ENCODE measurements at places on chromosomes 7 and 10.

GRCh38 chr7:92402920-92403759, 44.1 kb upstream of the GATAD1 start:
- no peak for DNase-seq

DNA sequence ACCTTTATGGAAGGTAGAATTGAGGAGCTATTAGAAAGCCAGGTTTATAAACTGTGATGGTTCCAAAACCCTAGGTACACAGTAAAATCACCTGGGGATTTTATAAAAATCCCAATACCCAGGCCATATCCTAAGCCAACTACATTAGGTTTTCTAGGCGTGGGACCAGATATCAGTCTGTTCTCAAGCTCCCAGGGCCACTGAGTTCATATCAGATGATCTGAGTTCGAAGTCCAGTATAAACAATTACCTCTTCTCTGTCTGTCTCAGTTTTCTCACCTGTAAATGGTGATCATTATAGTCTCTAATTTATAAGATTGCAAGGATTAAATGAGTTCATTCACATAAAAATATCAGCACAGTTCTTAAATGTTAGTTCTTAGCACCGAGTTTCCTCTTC, 60.6 kb downstream of the CAV1 start:
- no peak for DNase-seq

- no peak for DNase-seq
Observed at GRCh38 chr10:86357676-86358075, 8.9 kb downstream of the GRID1 start.

GRCh38 chr10:79069325-79070080, 737 bp downstream of the ZMIZ1 start:
- no peak for DNase-seq

DNA sequence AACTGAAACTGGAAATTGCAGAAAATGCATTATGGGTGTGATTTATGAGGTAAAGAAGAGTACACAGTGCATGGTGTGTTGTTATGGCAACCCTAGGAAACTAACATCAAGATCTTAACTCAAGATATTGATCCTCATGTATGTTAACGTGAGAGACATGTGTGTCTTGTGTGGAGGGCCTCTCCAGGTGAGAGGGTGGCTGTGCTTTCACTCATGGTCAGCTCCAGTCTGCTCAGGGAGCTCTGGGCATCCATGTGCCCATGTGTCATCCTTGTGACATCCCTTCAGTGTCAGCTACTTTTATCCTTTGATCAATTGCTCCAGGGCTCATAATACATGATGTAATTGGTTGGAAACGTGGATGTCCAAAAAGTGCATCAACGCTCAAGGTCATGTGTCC, 24.9 kb upstream of the INSYN2A start:
- DNase-seq = no peak

DNA sequence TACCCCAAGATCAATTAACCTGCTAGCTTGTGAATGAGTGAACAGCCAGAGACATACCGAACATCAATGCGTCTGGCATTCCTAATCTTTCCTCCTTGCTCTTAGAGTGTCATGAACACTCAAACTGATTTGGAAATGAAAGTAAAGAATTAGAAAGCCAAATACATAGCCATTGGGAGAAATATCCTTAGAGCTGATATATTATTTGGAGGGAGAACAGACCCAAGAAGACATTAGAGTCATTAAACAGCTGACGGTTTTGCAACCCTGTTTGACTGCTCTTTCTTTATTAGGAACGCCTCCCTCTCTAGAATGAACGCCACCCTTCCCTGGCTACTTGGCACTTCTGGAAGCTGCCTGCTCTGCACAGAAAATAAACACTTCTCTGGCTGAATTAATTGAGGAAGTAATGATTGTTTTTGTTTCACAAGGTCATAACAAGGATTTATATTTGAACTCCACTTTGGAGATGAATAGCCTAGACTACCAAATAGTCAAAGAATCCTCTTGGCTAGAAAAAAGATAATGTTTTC, 42.8 kb downstream of the CTTNBP2 start:
- DNase-seq = no peak

GRCh38 chr10:70613941-70614340, 11.4 kb upstream of the PRF1 start:
- DNase-seq = no peak

DNA sequence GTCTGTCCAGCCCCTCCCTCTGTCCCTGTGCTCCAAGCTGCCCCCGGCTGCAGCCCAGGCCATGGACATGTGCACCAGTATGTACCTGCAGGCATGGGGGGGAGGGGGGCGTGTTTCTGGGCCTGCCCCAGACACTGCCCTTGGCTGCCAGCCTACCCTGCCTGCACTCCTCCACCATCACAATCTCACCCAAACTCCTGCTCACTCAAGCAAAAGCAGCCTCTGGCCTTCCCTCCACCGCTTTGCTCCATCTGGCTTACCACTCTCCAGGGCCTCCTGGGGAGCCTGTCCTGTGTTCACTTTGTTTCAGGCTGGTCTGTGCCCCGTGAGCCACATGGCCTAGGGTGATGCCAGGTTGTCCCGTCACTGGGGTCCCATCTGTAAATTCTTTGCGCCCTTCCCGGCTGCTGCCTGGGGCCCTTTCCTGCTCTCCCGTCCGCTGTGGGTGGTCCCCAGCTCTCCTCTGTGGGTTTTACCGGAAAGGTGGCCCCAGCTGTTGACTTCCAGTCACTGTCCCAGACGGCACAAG, 33.3 kb upstream of the PPIF start:
- DNase-seq = no peak

DNA sequence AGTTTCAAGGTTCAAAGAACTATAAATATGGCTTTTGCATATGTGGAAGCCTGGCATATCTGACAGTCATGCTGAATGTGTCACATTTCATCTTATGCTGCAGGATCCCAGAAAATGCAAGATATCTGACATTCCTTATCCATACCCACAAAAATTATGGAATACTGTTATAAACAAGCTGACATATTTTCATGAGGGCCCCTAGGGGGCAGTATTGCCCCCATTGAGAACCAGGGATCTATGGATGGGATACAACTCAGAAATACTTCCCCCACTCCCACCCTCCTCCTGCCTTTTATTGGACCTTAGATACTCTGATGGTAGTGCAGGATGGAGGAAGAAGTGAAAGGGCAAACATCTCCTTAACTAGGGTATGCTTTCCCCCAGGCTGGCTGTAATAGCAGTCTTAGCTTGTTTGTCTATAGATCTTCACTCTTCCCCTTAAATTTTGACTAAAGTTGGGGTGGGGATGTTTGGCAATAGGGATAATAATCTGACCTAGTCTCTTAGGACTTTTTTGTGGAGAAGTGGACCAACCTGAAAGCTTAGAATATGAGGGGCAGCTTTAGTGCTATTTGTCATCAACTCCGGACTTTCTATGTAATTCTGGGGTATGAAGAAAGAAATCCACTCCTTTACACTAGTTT, 3.5 kb upstream of the GNGT1 start:
- DNase-seq = no peak

DNA sequence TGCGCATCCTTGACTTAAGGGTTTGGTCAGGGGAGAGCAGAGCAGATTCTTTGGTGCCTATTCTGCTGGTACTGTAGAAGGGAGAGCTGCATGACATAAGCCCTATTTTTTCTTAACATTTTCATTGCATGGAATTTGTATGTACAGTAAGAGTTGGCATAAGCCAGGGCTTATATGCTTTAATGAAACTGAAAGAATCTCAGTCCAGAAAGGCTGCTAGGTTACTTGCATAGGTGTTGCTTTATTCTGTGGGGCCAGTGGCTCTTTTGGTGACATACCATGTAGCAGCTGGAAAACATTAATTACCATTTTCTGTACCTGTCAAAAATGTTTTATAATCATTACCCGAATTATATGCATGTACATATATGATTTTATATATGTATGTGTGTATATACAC, 152.1 kb downstream of the LYZL1 start:
- no peak for DNase-seq

DNA sequence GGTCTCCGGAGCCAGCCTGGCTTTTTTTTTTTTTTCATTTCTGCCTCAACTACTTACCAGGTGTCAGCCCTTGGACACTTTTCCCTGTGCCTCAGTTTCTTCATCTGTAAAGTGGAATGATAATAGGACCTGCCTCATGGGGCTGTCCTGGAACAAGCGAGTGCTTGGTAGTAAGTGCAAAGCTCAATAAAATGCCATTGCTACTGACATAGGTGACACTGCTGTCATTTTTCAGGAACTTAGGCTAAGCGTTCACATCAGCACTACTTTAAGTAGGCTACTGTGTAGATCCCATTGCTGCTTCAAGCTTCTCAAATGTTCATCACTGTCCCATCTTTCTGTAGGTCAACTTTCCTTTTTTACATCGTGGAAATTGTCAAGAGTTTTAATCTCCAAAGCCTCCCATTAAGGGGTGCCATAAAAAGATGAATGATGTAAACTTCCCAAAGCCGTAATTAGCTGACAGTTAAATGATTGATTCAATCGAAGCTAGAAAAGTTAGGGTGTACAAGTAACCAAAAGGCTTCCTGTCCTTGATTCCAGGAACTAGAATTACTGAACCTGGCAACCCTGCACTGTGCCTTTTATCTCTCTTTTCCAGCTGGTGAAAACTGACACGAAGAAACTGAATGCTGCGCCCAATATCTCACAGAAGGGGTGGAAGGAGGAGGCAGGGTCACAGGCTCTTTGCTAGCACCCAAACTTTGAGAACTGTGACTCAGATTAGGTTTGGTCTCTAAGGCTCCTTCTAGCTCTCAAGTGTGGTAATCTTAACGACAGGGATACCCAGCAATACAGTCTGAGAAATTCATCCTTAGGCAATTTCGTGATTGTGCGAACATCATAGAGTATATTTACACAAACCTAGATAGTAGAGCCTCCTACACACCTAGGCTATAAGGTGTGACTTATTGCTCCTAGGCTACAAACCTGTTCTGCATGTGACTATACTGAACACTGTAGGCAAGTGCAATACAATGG, 861 bp upstream of the USP6NL start:
- no peak for DNase-seq

- DNase-seq = no peak
Observed at GRCh38 chr10:17206210-17206709, 4.8 kb upstream of the TRDMT1 start.

DNA sequence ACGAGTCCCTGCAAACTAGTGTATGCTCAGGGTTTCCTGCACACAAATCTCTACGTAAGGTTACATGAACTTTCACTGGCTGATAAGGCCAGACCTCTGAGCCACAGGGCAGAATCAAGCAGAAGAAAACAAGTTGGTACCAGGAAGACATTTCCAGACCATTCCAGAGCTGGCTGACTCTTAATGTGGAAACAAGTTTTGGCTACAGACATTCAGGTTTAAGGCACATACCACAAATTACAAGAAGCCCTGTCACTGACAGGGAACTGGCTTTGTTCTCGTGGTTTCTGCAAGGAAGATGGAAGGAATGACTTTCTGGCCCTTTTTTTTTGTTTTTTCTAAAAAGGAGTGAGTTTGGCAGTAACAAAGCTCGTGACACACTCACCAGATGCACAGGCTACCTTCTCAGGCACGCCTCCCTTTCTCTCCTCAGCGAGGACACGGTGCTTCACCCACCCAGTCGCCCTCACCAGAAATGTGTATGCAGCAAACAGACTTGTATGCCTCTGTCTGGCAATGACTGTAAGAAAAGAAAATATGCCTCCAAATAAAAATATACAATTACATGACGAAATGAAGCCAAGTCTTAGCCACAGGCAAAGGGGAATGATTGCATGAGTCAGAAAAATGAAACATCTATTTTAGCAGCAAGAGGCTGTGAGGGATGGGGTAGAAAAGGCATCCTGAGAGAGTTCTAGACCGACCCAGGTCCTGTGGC, 22.6 kb downstream of the PLAC9 start:
- peak; percentile 36 for DNase-seq

GRCh38 chr10:101110856-101111523, 20.1 kb upstream of the TLX1 start:
- DNase-seq = no peak

DNA sequence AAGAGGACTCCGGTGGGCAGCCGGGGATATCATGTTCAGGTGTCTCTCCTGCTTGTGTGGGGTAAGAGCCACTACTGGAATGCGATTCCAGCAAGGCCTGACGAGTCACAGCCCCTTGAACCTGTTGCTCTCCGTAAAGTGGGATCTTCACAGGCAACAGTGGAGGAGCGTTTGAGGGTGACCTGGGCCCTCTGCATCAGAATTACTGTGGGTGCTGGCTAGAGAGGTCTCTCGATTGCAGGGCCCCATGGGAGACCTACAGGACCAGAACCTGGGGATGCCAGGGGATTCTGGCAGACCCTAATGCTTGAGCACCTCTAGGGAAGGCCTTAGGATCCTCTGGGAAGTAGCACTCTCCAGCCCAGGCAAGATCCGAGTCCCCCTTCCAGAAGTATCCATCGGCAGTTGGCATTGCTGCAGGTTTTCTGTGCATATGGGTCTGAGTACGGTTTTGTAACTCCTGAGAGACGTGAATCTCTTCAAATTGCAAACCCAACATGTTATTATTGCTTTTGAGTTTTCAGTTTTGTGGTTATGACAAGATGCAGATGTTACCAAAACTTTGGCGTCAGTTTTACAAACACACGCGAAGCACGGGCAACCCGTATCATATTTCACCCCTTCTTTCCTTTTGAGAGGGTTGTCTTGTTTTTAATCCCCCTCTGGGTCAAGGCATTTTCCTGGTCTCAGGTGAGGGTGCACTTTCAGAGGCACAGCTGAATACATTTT, 4.6 kb downstream of the MGMT start:
- DNase-seq = no peak

GRCh38 chr7:113867325-113867724, 51.5 kb downstream of the PPP1R3A start:
- no peak for DNase-seq

DNA sequence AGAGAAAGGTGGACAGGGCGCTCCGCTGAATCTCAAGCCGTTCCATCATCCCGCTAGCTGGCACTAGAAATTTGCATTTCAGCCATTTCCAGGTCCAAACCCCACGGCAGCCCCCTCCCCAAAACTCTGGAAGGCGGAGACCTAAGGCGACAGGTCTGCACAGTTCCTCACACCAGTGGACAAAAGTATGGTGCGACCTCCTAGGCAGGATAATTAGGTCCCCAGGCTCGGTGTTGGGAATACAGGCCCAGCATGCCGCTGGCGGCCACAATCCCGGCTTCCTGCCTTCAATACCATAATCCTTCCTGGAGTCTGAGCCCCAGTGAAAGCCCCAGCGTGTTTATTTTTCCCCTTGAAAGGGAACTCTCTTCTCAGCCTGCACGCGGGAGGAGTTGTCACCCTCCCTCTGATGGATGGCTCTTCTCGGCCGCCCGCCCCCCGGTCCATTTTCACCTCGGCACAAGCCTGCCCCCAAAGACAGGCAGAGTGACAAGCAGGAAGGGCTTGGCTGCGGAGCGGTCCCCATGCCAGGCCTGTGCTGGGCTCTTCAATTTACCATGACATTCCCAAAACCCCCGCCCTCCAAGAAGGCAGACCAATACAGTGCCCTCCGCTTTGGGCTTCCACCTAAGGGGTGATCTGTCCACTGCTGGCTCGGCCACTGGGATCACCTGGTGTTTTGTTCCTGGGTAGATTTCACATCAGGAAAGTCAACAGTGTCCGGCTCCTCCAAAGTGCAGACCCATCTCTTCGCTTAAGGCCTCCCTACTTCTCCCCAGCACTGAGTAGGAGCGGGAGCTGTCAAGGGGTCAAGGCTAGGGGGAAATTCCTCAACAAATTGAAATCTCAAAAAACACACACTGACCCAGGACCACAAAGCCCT, 2.2 kb downstream of the FGFR2 start:
- DNase-seq = peak; percentile 40

- DNase-seq = no peak
Observed at GRCh38 chr7:44711528-44711927, 37.1 kb upstream of the ZMIZ2 start.

GRCh38 chr10:86940677-86941076, 16.7 kb downstream of the MMRN2 start:
- DNase-seq = no peak
